NCI-H510A (cell line): ENCODE measurements at places on chromosomes 3 and 15.

DNA sequence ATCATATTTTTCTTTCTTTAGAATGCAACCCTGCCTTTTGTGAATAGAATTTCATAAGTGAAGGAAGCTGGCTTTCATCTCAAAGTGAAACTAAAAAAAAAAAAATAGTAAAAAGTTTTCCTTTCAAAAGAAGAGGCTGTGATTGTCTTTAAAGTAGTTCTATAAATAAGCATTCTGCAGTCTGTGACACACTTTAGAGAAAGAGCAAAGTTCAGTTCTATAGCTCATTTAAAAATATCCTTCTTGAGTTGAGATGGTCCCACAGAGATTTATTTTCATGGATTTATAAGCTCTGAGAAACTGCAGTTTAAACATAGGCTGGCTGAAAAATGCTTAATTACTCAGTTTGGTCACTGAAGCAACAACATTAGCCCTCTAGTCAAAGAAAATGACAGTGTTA lies 36.1 kb upstream of the CNTN6 start:
- DNase-seq: no peak

DNA sequence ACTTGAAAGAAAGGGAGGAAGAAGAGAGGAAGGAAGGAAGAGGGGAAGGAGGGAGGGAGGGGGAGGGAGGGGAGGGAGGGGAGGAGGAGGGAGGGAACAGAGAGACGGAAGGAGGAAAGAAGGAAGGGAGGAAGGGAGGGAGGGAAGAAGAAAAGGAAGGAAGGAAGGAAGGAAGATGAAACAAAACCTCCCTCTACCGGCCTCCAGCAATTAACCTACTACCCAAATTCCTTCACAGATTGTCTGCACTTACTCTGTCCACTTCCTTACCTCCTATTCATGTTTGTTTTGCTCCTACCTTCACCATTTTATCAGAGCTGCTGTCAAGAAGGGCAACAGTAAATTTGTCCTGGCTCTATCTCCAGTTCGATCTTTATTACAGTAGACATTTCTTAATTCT lies 44.6 kb upstream of the BCL6 start:
- DNase-seq: no peak

- no peak for DNase-seq
Measured at GRCh38 chr15:71566226-71566625, 244.1 kb upstream of the NR2E3 start.

- no peak for DNase-seq
Measured at GRCh38 chr3:195227871-195228270, 43.1 kb downstream of the XXYLT1 start.

- DNase-seq: no peak
Measured at GRCh38 chr3:100868894-100869293, 124.3 kb downstream of the ABI3BP start.

- DNase-seq: no peak
Measured at GRCh38 chr3:4543110-4543509, 50.0 kb downstream of the ITPR1 start.

DNA sequence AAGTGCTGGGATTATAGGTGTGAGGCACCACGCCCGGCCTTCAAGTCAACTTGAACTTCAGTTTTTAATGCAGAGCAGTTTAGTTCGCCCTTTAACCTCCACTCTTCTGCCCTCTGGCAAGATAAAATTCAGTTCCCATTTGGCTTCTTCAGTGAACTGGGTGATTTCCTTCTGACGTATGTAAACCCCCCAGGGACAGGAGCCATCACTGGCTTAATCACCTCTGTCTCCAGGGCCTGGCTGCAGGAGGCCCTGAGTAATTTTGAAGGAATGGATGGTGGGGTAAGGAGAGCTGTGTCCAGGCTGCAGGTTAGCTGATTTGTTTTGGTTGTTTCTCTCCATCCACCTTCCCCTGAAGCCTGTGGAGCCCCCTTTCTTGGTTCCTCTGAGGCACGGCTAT lies 11.9 kb downstream of the MCM2 start:
- no peak for DNase-seq

DNA sequence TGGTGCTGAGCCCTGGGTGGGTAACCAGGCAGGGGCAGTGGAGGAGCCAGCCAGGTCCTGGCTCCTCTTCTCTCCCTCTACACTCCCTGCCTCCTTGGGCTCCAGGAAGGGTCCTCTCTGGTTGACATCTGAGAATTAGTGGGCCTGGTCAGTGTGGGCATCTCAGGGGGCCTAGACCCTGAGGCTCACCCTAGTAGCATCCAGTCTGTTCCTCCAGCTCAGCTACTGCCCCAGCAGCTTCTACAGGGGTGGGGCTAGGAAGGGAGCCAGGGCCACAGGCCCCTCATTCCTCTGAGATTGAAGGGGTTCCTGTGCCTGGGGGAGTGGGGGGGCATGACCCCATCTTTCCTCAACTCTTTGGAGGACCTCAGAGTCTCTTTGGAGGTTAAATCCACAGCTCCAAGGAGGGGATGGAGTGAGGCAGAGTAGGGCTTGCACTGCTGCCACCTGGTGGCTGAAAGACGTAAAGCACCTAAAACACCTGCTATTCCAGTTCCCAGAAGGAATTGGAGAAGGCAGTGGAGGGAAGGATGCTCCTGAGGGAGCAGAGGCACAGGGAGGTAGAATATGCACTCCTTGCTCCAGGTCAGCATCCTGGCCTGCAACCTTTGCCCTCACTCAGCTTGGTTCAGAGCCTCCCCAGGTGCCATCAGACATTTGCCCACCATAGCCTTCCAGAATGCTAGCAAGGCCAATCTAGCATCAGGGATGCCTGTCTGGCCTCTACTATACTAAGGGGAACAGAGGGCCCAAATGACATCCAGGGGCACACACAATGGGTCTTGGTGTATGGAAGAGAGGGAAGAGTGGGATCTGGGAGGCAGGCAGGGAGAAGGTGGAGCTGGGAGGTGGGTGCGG lies 25.1 kb downstream of the C3orf18 start:
- no peak for DNase-seq

GRCh38 chr3:185842241-185842640 lies 17.4 kb upstream of the IGF2BP2 start:
- no peak for DNase-seq
